ENCODE measurements at places on chromosomes 6 and 20. TPM values are rescaled to one million over a fixed set of nuclear protein-coding genes. Genes with fewer than 3 reads are reported as not detected.

CAGE1 gene
- total RNA-seq: not detected

ADGRB3 gene
- total RNA-seq: 0.32 TPM

IL17A gene
- total RNA-seq: not detected

BNIP5 gene
- not detected for total RNA-seq

PTPRA gene
- total RNA-seq: 18.3 TPM

C6orf132 gene
- 0.34 TPM for total RNA-seq

INSM1 gene
- total RNA-seq: not detected

EYA4 gene
- total RNA-seq: 39.0 TPM

GSTA3 gene
- not detected for total RNA-seq

LY6G5C gene
- total RNA-seq: 2.5 TPM

COL10A1 gene
- not detected for total RNA-seq

COL21A1 gene
- total RNA-seq: 0.47 TPM

SERPINB1 gene
- total RNA-seq: 43.6 TPM

TRIM39 gene
- 11.5 TPM for total RNA-seq

BEND6 gene
- total RNA-seq: 0.21 TPM

PRL gene
- not detected for total RNA-seq

GTSF1L gene
- total RNA-seq: not detected

NR2E1 gene
- total RNA-seq: not detected

ZNF311 gene
- total RNA-seq: 0.13 TPM

GJA10 gene
- total RNA-seq: not detected

TTLL9 gene
- total RNA-seq: not detected

C6orf141 gene
- not detected for total RNA-seq

TFAP2C gene
- not detected for total RNA-seq

BPIFB4 gene
- total RNA-seq: not detected

C20orf202 gene
- total RNA-seq: 0.15 TPM

NCOA6 gene
- total RNA-seq: 15.7 TPM

GNAS-AS1 gene
- total RNA-seq: 0.26 TPM

TCP11 gene
- total RNA-seq: not detected

CALHM5 gene
- total RNA-seq: 1.2 TPM

LY6G5B gene
- total RNA-seq: 2.4 TPM

GPR63 gene
- 0.11 TPM for total RNA-seq

Measured in psoas muscle (tissue), 8 donors.